SK-N-DZ (cell line): ENCODE measurements at places on chromosomes 13 and 19.

DNA sequence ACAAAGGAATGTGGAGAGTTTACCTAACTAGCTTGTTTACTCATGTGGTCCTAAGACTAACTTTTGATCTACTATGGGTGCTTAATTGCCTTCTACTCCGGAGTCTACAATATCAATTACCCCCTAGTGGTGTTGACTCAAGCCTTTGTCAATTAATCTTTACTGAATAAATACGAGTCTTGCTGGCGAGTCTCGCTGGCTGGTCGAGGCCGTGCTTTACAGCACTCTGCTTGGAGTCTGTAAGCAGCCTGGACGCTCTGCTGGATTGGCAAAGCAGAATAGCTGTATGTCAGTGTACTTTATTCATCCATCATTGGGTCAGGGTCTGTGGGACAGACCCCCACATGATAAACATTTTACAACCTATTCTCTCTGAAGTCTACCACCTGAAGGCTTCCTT is 9.9 kb upstream of the SPART start:
- DNase-seq, result no peak

DNA sequence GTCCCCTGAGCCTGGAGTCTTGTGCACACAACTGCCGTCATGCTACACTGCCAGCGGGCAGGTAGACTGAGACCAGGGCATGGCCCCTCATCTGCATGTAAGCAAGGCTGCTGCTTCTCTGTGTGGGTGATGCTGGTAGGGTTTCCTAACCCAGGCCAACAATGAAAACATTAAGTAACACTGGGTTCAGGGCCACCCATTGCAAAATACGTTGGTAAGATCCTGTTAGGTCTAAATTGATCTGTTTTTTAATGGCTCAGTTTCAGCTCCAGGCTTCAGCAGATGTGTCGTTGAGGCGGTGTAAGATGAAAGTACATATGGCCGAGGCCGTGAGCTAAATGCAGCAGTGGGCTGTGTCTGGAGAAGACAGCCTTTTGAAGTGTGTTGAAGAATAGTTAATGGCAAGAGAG is 383.4 kb downstream of the IRS2 start:
- DNase-seq, result no peak

DNA sequence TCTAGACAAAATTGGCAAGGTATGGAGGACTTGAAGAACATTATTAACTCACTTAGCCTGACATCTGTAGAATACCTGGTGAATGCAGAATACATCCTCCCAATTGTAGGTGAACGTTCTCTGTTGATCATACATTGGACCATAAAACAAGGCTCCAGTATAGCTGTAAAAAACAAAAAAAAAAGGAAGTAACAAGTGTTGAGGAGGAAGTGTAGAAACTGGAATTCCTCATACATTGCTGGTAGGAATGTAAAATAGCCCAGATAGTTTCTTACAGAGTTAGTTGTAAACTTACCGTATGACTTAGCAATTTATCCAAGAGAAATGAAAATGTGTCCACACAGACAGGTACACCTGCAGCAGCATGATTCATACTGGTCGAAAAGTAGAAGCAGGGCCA is 44.8 kb downstream of the TSSK6 start:
- DNase-seq, result no peak

- no peak for DNase-seq
Measured at GRCh38 chr13:102128216-102128810, 273.5 kb downstream of the FGF14 start.

GRCh38 chr13:52743988-52744387 is 4.4 kb upstream of the CNMD start:
- DNase-seq, result no peak

DNA sequence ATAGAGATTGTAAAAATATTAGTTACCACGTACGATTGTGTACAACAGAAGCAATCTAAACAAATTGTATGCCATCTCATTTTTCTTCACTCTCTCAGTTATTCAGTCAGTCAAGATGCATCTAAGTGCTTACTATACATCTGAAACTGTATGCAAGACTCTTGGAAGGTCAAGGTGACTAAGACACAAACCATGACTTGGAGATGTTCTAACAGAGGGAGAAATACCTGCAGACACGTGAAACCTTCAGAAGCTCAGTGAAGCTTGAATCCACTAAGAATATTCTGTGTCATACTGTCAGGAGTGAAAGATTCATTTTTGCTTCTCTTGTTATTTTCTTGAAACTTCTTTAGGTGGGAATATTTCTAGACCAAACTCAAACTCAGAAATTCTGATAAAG is 365.4 kb downstream of the ITGBL1 start:
- no peak for DNase-seq

GRCh38 chr13:108629988-108630387 is 577 bp downstream of the MYO16 start:
- no peak for DNase-seq

DNA sequence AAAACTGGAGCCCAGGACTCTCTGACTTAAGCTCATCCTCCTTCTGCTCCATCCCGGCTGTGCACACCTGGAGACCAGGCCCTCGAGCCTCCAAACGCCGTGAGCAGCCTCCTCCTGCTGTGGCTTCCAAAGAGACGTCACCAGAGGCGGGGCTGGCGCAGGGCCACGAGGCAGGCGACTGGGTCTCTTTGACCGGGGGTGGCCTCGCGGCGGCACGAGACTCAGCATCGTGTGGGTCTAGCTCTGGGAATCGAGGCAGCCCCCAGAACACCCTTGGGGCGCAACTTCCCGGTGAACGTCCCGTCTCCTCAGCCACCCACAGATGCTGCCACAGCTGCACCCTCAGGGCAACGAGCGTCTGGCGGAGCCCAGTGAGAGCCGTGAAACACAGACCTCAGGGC is 22.8 kb downstream of the RASA3 start:
- DNase-seq, result peak; percentile 45

DNA sequence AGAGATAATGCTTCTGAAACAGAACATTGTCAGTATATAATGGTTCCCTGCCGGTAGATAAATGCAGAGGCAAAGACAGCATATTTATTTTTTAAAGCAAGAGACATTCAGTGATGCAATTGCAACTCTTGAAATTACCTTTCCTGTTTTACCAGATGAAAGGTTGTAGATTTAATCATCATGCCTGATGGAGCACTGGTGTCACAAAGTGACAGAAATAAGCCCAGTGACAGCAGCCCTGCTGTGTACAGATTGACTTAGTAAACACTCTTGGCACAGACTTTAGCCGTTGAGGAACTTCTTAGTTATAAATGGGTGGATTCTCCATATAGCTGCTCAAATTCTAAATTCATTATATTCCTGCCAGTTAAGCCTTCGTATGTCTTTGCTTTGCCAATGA is 172.5 kb downstream of the ITGBL1 start:
- peak; percentile 28 for DNase-seq

DNA sequence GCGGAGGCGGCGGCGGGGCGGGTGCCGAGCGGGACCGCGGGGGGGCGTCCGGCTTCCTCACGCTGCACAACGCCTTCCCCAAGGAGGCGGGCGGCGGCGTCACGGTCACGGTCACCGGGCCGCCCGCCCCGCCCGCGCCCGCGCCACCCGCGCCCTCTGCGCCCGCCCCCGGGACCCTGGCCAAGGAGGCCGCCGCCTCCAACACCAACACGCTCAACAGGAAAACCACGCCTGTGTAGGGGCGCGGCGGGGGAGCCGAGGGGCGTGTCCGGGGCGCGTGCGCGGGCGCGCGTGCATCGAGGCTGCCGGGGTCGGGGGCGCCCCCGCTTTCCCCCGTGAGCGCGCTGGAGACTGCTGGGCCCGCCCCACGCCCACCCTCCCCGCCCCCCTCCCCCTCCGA is 8.8 kb upstream of the CACNG6 start:
- DNase-seq, result no peak

DNA sequence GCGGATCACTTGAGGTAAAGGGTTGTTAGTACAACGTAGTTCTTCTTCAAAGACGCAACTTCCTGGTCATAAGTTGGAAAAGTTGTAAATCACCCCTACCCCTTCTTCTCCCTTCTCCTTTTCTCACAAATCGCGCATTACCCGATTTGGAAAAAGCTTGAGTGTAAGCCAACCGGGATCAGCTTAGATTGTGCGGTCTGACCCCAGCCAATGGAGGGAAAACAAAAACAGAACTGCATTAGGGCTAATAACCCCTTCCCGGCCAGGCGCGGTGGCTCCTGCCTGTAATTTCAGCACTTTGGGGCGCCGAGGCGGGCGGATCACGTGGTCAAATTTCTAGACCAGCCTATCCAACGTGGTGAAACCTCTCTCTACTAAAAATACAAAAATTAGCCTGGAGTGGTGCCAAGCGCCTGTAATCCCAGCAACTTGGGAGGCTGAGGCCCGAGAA is 806 bp downstream of the ZNF90 start:
- DNase-seq, result peak; percentile 35

GRCh38 chr13:32116210-32116609 is 84.6 kb downstream of the FRY start:
- DNase-seq, result no peak

- no peak for DNase-seq
Measured at GRCh38 chr19:1475751-1476437, 3.1 kb downstream of the C19orf25 start.

DNA sequence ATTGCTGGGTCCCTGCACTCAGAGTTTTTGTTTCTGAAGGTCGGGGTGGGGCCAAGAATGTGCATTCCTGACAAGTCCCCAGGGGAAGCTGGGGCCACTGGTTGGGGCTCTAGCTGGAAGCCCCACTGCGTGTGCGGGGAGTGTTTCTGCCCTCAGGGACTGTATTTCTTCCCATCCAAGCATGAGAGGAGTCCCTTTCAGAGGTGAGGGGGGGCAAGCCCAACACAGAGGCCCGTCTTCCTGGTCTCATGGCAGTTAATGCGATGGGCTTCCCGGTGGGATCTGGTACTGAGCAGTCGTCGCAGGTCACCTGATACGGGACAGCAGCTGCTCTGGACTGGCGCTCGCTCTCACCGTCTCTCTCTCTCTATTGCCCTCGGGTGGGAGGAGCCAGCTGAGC is 50.4 kb downstream of the GPR12 start:
- DNase-seq, result peak; percentile 85

DNA sequence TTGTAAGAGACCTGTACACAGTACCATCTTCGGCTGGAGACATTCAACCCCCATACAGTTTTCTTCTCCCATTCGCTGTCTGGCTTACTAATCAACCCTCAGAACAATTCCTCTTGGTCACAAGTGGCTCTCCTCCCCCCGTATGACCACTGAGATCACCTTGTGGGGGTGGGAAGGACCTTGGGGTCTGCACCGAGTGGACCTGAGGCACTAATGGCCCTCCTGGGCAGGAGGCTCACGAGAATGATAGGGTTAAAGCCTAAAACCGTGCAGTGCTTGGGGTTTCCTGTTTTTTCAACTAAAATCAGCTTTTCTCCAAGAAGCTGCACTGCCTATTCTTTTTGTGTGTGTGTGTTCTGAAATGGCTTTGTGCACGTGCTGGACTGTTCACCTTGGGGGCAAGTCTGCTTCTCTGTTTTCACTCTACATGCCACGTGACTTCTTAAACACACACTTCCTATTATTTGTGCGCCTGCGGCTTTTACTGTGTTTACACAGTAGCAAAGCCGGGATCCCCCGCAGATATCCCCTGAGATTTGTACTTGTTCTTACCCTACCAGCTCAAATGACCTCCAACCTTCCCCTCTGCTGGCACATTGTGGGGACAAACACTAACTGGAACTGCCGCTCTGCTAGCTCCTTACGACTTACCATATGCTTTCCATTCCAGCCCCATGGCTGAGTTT is 12.3 kb downstream of the RBM26 start:
- DNase-seq, result no peak

- no peak for DNase-seq
Measured at GRCh38 chr13:74229242-74229641, 95.0 kb upstream of the KLF12 start.

GRCh38 chr19:31545777-31546176 is 196.5 kb upstream of the TSHZ3 start:
- no peak for DNase-seq

- peak; percentile 56 for DNase-seq
Measured at GRCh38 chr13:70523622-70524021, 415.4 kb upstream of the KLHL1 start.

- peak; percentile 90 for DNase-seq
Measured at GRCh38 chr19:11887611-11888531, at the start of gene ZNF69. TSS of gene ZNF69 (plus strand) at chr19:11887782. CDS start at chr19:11887924, 142 bp downstream.

GRCh38 chr19:33734913-33735312 is 61.8 kb upstream of the KCTD15 start:
- no peak for DNase-seq

DNA sequence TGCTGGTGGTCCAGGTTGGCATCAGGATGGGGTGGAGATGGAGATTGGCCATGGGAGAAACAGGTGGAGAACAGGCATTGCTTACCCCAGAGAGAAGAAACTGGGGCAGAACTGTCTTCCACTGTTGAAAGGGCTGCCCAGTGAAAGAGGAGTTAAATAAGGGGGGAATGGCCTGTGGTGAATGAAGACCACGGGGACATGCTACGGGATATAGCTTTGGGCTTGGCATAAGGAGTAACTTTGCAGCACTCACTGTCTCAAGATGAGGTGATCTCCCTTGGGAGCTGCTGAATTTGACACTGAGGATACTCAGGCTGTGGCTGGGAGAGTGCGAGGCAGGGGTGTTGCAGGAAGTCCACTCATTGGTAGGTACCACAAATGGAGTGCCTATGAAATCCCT is 10.6 kb upstream of the GPR18 start:
- no peak for DNase-seq

- DNase-seq, result no peak
Measured at GRCh38 chr19:33301144-33301899, 1.0 kb downstream of the CEBPA start.

DNA sequence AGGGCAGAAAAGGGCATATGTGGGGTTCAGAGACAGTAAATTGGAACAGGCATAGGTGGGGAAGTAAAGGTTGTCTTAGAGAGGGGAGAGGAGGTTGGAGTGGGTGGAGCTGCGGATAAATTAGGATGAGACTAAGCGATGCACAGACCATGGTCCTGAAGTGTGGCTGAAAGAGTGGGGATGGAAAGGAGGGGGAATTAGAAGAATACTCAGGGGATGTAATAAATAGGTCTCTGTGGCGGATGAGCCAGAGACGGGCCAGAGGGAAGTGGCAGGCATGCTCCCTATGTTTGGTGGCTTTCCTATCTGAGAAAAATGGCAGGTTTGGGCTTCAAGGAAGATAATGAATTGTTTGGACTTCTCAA is 123.4 kb downstream of the OLFM4 start:
- no peak for DNase-seq

- no peak for DNase-seq
Measured at GRCh38 chr13:63449550-63449949, 2033.9 kb upstream of the PCDH20 start.

GRCh38 chr19:1952635-1953034 is 11.7 kb downstream of the CSNK1G2 start:
- DNase-seq, result no peak

DNA sequence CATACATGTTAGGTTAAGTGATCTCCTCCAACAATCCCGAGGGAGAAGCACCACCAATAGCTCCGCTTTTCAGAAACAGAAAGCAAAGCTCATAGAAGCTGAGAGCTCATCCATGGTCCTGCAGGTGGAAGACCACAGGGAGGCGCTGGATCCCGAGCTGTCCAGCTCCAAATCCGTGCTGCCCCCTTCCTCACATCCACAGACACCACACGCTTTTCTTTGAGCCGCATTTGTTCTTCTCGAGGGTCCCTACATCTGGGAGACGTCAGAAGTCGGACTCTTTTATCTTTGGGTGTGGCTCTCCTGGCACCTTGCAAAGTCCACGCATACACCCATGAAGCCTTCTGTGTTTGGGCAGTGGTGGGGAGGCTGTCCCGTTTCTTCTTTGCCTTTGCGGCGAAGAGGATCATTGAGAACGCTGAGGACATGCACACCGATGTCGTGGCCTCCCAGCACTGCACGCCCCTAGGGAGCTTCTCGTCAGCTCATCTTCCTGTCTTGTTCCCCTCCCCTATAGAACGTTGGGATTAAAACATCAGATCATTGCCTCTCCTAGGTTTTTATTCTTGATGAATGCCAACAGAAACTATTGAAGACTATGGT is 184.8 kb downstream of the TEX29 start:
- no peak for DNase-seq

- DNase-seq, result no peak
Measured at GRCh38 chr13:27534981-27535380, 84.6 kb upstream of the MTIF3 start.
